ENCODE measurements at places on chromosomes 2 and 18.

DNA sequence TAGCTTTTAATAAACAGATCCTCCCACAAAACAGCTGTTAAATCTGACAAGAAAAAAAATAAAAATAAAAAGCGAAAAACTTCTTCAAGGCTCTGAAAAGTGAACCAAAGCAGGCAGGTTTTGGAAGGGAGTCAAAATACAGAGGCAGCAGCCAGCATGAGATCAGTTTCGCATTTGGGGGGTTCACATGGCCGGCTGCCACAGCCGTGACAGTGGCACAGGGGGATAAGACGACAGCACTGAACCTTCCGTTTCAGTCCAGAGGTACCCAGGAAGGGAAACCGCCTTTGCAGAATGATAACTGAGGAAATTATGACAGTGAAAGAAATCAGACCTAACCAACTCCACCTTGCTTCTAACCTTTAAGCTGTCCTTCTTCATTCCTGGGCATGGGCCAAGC lies 196.7 kb upstream of the PID1 start:
- no peak for DNase-seq

GRCh38 chr18:44912740-44913478 lies 232.2 kb downstream of the SETBP1 start:
- DNase-seq, result no peak

- DNase-seq, result no peak
Observed at GRCh38 chr2:197122821-197123220, 187.8 kb downstream of the ANKRD44 start.

GRCh38 chr2:226892729-226893128 lies 56.9 kb downstream of the RHBDD1 start:
- DNase-seq, result no peak

DNA sequence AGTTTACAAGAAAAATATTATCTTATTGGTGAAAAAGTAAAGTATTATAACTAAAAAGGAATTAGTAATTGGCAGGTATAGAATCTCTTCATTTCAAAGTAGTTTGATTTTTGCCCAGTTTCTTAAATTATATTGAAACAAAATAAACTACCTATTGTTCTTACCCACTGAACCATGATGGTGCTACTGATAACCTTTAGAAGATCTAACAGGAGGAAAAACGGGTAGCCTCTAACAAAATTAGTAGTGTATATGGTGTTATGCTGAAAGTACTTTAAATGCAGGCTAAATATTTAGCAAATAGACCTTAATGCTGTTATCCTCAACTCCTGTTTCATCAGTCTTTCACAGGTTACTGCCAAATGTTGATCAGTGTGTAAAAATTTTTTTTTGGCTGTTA lies 19.1 kb downstream of the MRPS9 start:
- DNase-seq, result no peak

DNA sequence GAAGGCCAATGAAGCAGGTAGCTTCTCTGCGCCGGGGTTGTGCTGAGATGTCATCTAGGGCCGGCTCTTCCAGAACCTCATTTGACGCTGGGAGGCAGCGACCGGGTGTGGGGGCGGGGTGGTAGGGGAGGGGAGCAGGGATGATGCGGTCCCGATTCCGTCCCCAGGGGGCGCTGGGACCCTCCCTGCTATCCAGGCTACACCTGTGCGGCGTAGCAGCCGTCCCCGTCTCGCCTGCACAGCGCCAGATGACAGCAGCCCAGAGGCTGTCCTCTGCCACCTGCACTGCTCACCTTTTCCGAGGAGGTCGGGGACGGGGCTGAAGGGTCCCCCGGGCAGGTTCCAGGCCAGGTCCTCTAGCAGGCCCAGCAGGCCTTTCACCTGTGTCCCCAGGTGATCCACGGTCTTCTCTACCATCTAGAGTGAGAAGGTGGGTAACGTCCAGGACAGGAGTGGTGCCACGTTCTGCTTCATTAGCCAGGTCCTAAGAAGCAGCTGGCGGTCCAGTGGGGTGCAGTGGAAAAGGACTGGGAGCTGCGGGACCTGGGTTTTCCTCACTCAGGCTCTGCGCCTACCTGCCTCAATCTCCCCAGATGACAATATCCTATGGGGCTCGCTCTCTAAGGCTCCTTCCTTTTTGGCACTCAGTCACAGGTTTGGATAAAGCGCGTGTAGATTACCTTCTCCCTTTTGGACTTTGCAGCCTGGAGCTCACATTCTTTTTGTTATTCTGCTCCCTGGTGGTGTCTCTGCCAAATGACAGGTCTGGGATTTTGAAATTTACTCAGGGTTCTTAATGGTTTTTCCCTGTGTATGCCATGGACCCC lies 56.0 kb upstream of the RAB6C start:
- DNase-seq, result peak; percentile 58

GRCh38 chr18:50161597-50162205 lies 33.2 kb downstream of the MYO5B start:
- peak; percentile 42 for DNase-seq

- no peak for DNase-seq
Observed at GRCh38 chr2:160286551-160286950, 86.5 kb upstream of the ITGB6 start.

Measured in DMS53 (cell line).